Kidney (tissue), 22 donors: ENCODE measurements at places on chromosomes 1 and 21. TPM values are rescaled to one million over a fixed set of nuclear protein-coding genes. Genes with fewer than 3 reads are reported as not detected.

DNA sequence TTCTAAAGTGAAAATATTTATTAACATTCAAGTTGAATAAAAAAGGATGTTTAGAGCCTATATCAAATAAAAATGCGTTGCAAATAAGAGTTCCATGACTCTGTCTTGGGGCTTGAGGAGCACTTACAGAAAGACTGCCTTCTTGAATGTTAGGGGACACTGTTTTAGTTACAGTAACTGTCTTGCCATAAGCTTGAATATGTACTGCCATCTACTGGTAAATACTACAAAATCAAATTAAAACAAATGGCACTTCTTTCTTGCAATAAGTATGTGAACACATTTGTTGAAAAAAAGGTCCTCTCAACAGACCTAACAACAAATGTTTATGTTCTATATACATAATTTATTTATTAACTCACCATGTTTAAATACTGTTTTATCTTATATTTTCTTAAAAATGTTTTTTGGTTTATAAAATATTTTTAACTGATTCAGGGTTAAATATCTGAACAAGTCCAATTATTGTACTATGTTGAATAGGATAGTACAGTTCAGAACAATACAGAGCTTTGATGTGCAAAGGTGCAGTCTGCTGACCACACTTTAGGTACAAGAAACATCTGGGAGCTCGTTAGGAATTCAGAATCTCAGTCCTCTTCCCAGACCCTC lies 199.5 kb downstream of the LRRIQ3 start:
- no peak for DNase-seq

The FAM72B gene
- polyA plus RNA-seq: 0.56 TPM

The OR2T10 gene
- 1.1 TPM for polyA plus RNA-seq

DNA sequence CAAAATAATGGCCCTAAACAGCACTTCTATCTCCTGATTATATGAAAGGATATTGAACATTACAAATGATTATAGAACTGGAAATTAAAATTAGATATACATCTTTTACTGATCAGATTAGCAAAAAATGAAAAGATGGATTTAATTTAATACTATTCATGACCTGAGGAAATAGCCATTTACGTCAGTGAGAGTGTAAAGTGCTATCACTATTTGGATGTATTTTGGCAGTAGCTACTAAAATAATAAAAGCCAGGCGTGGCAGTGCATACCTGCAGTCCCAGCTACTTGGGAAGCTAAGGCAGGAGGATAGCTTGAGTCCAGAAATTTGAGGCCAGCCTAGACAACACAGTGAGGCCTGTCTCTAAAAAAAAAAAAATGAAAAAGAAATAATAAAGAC lies 5.3 kb downstream of the C4BPB start:
- no peak for DNase-seq

GRCh38 chr1:220278991-220279390 lies 6.7 kb upstream of the RAB3GAP2 start:
- DNase-seq: no peak

DNA sequence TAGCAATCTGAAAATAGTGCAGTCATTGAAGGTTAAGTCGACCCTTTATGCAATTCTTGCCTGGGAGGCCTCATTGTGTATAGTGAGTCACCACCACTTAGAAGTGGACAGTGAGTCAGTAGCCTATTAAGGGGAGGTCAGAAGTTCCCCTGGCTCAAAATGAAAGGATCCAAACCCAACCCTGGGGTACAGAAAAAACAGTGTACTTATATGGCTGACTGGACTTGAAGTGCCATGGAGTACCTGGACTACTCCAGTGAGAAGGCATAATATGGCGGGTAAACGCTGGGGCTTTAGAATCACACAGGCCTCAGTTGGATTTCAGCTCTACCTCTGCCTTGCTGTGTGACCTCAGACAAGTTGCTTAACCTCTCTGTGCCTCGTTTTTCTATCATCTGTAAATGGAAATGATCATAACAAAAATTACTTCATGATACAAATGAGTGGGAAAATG lies 2.2 kb upstream of the BCL9 start:
- peak; percentile 37 for DNase-seq

DNA sequence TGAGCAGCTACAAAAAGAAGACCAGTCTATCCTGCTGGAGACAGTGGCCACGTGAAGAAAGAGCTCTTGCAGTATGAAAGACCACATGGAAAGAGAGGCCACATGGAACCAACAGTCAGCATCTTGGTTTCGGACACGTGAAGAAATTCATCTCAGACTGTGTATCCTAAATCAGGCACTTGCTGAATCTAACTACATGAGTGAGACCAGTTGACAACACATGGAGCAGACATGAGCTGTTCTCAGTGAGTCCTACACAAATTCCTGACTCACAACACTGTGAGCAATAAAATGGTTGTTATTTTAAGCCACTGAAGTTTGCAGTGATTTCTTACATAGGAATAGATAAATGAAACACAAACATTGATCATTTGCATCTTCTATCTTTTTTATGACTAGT lies 2.4 kb upstream of the TAF1A start:
- DNase-seq: no peak

The APOBEC4 gene
- polyA plus RNA-seq: not detected

- DNase-seq: no peak
Measured at GRCh38 chr1:57272601-57273000, 151.3 kb downstream of the DAB1 start.

DNA sequence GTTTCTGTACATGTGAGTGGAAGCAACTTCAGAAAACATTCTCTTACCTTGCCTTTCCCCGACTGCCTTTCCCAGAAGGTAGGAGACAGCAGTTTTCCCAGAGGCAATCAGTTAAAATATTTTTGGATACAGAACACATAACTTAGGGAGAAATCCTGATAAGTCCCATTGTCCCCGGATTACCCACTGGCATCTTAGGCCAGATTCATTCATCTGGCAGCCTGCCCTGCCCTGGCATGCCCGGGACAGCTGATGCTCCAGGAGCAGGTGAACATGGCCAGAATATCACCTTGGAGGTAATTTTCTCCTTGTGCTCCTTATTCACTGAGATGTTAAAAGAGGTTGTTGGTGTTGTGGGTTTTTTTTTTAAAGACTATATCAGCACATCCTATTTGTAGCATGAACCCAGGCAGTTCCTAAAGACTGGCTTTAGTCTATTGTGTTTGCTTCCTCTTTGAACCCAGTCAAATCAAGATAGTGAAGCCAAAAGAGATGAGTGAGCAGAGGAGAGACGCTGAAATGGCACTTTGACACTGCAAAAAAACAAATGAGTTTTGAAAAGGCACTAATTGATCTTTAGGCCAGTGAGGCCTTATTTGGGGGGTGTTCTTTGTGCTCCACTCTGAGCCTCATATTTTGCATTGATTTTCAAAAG lies 139.6 kb downstream of the PLPP3 start:
- DNase-seq: no peak

DNA sequence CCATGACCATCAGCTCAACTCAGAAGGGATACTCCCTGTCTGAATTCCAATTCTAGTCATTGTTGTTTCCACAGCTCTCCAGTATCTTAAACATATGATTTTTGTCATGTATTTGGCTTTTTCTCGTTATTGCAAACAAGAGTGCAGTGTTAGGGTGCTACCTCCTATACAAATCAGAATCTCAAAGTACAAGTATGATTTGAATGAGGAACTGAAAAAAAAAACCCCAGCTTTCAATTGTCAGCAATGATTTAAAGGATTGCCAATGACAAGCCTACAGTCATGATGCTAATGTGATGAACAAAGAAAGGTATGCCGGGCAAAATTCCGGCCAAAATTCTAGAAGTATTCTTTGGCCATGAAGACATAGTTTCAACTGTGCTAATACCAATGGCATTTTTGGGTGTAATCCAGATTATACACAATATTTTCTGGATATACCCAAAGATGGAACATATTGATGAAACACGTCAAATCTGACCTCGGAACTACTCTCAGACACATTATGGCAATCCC lies 14.9 kb downstream of the TMEM35B start:
- no peak for DNase-seq

DNA sequence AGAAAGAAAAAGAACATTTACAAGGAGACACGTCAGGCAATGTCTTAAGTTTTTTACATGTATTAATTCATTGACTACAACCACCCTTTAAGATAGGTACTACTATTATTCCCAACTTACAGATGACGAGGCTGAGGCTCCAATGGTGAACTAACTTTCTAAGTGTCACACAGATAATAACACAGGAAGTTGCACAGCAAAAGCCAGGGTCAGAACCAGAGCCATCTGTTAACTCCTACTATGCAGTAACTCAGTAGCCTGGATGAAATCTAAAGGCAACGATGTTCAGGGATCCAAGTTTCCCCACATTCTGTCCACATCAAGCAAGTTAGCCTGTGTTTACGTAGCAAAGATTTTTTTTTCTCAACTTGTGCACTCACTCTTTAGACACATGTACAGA lies 371.7 kb downstream of the PTPRC start:
- DNase-seq: no peak

DNA sequence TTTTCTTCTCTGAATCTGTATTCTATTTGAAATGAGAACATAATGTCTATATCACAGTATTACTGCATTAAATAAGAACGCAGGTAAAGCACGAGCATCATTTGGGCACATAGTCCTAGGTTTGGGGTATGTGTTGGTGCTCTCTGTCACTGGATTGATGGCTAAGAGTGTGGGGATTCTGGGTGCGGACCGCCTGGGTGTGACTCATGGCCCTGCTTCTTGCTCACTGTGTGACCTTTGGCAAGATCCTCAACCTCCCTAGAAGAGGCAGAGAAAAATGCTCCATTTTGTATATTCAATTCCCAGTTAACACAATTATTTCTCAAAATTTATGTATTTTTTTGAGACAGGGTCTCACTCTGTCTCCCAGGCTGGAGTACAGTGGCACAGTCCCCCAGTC lies 99.7 kb downstream of the LAMC2 start:
- DNase-seq: no peak
